ENCODE measurements at places on chromosomes 1 and 21.

GRCh38 chr1:77412069-77412819 lies 130.4 kb downstream of the AK5 start:
- DNase-seq, result no peak

DNA sequence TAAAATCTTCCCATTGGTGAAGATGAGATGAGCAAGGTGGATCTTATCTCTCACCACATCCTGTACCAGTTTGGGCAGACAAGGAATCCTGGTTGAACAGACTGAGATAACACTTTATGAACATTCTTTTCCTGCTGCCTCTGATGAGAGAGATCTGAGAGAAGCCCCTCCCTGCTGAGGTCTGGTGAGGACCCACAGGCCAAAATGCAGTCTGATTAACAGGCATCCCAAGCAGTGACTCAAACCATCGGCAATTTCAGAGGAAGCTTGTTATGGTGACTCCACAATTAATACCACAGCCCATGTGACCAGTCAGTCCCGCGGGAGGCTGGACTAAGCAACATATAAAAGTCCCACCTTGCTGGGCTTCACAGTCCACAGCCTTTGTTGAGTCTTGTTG lies at the start of gene PRR9:
Gene PRR9, plus strand, starts transcription at position 373 of the 400 bp plus-strand sequence. CDS start 561 bp downstream, outside the sequence.
- DNase-seq, result no peak

DNA sequence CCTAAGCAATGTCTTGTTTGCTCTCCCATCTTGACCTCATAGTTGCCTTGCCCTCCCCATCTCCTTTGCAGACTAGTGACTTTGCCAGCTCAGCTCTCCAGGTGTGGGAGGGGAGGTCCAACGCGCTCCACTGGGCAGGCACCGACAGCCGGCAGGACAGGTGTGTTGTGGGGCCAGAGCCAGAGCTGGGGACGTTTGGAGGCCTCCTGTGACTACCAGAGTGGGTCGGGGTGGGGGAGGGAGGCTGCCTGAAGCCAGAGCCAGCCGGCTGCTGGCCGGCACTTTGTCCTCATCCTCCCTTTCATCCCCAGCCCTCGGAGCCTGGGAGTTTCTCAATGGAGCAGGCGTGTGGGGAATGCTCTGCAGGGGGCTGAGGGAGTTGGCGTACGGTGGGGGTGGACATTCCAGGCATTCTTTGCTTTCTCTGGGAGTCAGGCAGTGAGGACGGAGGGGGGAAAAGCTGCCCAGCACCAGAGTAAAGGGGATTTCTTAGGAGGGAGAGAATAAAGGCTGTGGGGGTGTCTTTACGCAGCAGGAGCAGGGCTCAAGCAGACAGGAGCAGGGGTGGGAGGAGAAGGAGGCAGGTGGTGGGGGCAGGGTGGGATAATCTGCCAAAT lies 20.2 kb downstream of the NUAK2 start:
- no peak for DNase-seq

DNA sequence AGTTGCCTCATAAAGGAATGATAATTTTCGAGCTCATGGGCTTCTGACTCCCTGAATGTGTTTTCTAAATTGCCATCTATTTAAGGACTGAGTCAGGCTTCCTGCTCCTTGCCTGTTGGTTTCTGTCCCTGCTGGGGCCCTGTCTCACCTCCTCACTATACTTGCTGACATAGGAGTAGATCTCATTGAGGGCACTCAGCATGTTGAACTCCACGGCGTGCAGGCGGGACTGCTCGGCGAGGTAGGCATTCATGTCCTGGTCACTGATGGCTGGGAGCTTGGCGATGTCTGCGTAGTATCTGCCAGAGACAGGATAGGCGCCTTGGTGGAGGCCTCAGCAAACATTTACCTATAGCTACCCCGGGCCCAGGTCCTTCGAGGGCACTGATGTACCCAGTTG lies 116.9 kb upstream of the CD34 start:
- DNase-seq, result no peak

DNA sequence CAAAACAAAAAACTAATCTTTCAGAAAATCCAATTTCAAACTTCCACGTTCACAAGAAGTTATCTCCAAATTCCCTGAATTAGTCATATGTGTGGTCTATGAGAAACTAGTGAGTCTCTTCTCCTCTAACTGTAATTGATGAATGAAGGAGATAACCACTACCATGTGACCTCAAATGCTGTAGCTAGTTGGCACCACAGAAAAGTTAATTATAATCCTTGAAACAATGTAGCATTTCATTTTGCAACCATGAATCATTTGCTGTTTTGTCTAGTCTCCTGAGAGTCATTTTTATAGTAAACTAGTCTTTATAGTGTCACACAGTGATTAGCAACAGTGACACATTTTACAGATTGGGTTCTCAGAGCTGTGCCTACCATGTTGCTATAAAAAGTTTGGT lies 287.5 kb downstream of the LRRIQ3 start:
- DNase-seq, result no peak

DNA sequence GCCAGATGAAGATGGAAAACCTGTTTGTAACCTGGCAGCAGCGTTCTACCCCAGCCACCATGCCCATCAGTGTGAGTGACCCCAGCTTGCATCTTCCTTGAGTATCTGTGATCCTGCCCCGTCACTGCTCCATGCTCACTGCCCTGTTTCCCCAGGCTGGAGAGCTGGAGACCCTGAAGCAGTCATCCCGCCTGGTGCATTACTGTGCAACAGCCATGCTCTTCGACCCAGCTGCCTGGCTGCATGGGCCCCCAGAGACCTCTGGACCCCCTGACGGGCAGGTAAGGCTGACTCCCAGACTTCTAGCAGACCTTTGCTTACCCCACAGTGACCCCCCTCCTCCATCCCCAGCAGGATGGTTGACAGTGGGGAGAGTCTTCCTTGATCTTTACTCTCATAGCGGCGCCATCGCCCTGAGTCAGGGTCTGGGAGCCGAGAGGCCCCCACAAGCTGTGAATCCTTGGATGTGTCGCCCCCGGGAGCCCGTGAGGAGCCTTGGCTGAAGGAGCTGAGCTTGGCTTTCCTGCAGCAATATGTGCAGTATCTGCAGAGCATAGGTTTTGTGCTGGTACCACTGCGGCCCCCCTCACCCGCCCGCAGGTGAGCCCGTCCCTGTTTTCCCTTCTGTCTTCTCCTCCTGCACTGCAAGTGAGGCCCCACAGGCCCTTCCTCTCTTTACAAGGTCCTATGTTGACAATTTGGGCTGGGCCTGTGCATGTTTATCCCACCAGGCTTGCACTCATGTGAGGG lies 10.4 kb downstream of the HYI start:
- no peak for DNase-seq

DNA sequence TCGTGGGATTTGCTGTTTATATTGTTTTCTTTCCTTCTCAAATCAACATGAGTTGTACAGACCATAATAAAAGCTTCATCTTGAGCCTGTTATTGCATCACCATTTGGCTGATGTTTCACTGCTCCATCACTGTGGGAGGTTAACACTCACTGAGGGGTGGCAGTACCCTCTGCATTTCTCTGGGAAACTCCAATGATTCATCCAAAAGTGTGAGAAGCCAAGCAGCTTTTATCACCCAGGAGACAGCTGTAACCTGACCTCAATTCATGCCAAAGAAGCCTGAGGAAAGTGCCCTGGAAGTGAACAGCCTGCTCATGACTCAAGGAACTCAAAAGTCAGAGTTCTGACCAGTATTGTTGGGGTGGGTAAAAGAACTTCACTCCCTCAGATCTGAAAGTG lies 84.1 kb downstream of the GPR88 start:
- DNase-seq, result no peak

- DNase-seq, result no peak
Measured at GRCh38 chr21:34850166-34850690, 181.4 kb downstream of the CLIC6 start.

DNA sequence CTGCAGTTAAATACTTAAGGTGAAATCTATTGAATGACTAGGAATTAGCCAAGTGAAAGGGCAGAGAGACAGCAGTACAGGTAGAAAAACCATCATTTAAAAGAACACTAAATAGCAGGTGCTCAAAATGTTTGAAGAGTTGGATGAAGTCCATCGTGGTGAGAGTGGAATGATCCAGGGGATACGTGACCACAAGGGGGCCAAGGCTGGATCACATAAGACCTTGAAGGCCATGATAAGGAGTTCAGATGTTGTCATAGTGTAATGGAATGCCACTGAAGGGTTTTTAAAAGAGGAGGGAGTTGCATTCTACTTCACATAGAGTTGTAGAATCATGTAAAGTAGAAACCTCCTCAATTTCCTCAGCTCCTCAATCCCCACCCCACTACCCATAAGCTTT lies 34.8 kb upstream of the HOOK1 start:
- no peak for DNase-seq

DNA sequence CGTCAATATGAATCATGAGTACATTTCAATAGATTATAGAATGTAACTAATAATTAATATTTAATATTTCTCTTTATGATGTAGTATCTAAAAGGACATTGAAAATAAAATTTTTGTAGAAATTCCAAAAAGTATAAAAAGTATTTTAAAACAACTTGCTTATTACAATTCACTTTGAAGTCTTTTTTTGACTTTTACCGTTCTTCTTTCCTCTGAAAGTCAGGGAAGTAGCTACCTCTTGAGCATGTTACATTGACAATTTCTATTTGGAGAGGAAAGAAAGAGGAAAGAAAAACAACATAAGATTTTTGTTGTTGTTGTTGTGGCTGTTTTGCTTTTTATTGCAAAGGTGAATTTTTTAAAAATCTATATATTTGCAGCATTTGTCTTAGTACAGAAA lies 1.3 kb downstream of the PTPRC start:
- DNase-seq, result no peak

- no peak for DNase-seq
Measured at GRCh38 chr1:210754878-210755665, 378.9 kb downstream of the KCNH1 start.

DNA sequence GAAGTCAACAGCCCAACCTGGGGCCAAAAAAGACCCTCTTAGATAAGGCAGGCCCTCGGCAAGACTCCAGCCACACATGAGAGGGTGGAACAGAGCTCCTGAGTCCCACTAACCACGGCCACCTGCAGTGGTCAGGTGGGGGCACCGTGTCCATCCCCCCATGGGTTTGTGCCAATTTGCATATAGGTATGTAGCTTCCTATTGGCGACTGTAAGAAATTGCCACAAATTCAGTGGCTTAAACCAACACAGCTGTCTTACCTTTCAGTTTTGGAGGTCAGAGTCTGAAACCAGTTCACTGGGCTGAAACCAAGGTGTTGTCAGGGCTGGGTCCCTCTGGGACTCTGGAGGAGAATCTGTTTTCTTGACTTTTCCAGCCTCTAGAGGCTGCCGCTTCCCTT lies 59.3 kb downstream of the COL18A1 start:
- no peak for DNase-seq

DNA sequence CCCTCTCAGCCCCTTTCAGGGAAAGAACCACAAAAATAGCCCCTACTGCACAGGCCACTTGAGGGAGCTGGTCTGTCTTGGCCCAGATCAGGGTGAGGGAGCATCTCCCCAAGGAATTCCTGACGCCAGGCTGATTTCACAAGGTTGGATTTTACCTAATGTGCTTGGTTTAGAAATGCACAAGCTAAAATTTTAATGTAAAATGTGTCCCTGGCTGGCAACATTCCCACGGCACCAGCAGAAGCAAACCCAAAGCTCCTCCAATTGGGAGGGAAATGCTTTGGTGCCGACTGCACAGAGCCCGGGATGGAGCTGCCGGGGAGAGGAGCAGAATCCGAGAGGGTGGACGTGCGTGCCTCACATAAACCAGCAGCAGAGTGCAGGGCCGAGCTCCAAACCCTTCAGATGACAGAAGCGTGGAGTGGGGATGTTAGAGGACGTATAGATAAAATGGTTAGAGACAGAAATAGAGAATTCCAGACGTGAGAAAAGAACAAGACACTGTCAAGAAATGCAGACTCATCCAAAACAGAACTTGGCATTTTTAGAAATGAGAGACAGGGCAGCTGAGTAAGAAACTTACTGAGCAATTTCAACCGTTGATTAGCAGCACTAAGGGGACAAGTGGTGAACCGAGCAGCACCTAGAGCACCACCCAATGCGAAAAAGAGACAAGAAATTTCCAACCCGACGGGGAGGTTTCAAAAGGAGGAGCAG lies 41.6 kb upstream of the TMEM52 start:
- DNase-seq, result no peak

GRCh38 chr1:184356891-184357290 lies 29.9 kb upstream of the C1orf21 start:
- DNase-seq, result no peak

DNA sequence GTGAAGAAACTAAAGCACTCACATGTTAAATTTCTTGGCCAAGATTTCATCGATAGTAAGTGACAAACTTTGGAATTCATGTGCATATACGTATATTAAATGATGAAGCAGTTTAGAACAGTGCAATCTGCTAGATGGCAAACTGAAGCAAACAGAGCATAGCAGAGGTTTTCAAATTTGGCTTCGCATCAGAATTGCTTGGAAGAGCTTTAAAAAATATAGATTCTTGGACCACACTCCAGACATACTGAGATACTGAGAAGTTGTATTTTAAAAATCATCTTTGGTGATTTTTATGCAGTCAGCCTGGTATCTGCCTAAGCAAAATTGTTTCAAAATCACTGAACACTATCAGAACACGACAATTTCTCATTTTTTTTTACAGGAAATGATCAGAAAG lies 709.2 kb downstream of the PLA2G4A start:
- DNase-seq, result no peak

DNA sequence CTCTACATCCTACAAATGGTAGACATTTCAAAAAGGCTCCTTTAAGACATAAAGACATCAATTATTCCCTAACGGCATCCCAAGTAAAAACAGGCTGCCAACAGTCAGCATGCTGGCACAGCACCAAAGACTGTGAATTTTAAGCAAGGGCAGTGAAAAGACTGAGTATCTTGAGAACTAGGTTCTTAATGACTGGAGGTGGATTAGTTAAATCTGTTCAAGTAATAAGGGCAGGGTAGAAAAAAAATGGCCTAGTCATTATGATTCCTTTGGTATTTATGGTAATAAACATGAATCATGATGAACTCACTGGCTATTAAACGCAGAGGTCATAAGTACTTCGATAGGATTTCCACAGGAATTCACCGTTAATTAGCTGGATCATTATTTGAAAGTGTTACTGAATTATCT lies 75.2 kb downstream of the KIFAP3 start:
- no peak for DNase-seq

DNA sequence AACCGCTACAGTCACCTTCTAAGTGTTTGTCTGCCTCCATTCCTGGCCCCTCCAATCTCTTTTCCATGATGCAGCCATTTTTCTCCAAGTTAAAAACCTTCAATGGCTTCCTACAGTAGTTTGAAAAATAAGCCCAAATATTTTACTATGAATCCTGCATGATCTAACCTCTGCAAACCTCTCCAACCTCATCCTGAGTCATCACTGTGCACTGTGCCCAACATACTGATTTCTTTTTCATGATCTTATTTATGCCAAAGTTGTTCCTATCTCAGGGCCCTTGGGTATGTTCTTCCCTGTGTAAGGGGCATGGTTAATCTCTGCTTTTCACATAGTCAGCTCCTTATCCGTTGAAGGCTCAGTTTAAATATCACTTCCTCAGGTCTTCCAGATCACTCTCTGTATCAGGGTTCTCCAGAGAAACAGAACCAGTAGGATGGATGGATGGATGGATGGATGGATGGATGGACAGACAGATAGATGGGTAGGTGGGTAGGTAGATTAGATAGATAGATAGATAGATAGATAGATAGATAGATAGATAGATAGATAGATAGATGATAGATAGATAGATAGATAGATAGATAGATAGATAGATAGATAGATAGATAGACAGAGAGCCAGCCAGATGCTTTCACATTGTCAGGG lies 18.1 kb upstream of the PTPN14 start:
- DNase-seq, result no peak

GRCh38 chr1:202452508-202452907 lies 104.0 kb downstream of the PPP1R12B start:
- DNase-seq, result no peak
